Mucosa of descending colon (tissue), 3 donors: ENCODE measurements at places on chromosomes 5 and 9. TPM values are rescaled to one million over a fixed set of nuclear protein-coding genes. Genes with fewer than 3 reads are reported as not detected.

GRCh38 chr5:129406440-129406839 is 53.7 kb upstream of the ADAMTS19 start:
- DNase-seq, result no peak

- no peak for DNase-seq
Observed at GRCh38 chr5:157729858-157730257, 1.4 kb upstream of the THG1L start.

DNA sequence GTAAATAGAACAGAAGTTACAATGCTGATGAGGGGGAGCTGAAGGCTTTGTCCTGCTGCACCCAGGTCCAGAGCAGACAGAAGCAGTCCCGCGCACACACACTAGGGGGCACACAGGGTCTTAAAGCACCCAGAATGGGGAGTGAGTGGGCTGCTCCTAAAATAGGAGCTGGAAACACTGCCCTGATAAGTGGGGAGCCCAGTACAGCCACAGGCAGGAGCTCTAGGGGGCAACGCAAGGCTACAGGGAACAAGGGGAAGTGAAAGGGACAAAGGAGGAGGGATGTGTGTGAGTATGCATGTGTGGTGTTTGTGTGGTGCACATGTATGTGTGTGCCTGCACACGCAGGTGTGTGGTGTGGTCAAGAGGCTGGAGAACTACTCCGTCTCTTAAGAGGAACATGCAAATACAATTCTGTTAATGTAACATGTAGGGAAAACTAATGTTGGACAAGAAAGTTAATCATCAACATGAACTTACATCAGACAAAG is 191.5 kb downstream of the ROR2 start:
- DNase-seq, result peak; percentile 75

- DNase-seq, result no peak
Observed at GRCh38 chr5:76855961-76856360, 6.1 kb downstream of the S100Z start.

DNA sequence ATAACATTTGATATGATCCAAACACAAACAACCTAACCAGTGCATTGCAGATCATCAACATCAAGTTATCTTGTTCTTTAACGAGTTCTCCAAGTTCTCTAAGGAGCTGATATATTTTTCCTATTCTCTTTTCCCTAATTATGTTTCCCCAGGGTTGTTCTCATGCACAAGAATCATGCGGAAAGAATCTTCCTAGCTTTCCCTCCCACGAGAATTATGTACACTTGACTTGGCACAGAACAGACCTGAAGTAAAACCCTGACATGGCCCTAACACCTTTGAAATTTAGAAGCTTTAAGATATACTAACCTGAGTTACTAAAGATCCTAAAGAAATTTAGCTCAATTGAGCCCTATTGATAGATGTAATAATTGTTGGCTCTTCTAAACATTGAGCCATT is 110.7 kb upstream of the FST start:
- DNase-seq, result no peak

DNA sequence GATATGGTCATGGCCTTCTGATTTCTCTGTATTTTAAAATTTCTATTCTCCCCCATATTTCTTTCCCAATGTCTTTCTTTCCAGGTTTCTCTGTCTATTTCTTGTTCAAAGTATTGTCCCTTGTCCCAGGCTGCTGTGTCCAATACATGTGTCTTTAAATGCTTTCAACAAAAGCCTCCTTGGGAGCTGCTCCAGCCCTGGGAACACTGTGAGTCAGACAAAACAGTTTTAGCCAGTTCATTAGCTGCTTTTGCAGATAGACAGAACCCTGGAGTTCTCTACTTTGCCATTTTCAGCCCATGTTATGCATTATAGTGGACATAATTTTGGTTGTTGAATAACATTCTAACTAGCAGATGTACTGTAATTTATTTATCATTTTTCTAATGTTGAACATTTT is 20.5 kb upstream of the JAK2 start:
- DNase-seq, result no peak

DNA sequence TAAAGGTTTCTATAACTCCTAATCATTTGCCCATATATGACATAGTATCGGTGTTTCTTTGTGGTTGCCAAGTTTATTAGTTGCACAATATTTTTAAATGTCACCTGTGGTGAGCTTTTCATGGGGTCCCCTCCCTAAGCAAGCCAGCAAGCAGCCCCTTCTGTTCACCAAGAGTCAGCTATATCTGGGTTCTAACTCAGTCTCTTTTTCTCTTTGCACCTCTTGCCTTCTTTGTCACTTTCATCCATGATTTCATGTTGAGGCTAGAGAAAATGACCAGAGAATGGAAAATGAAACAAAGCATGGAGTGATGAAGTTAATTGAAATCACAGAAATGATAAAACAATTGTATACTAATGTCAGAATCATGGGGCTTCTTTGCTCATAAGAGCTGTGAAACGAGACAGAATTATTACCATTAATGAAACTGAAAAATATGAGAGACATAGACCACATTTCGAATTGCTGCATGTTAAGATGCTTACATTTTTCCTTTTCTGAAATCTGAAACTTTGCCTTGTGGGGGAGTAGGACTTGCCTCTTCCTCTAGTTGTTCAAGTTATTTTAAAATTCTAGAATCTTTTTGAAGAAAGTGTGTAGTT is 75.7 kb downstream of the CAMK4 start:
- DNase-seq, result no peak

DNA sequence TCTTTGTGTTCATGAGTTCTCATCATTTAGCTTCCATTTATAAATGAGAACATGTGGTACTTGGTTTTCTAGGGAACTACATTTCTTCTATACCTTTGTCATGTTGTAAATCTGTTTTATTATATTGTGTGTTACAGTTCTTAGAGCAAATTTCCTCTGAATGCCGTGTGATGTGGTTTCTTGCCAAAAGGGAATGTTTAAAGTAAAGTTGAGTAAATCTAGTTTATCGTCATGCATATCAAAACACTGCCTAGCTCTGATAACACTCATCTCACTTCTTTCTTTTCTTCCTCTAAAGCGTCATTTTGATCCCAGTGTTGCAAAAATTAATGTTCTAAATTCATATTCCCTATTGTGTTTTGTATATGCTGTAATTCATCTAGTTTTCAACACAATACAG is 295.4 kb upstream of the HAPLN1 start:
- DNase-seq, result no peak

DNA sequence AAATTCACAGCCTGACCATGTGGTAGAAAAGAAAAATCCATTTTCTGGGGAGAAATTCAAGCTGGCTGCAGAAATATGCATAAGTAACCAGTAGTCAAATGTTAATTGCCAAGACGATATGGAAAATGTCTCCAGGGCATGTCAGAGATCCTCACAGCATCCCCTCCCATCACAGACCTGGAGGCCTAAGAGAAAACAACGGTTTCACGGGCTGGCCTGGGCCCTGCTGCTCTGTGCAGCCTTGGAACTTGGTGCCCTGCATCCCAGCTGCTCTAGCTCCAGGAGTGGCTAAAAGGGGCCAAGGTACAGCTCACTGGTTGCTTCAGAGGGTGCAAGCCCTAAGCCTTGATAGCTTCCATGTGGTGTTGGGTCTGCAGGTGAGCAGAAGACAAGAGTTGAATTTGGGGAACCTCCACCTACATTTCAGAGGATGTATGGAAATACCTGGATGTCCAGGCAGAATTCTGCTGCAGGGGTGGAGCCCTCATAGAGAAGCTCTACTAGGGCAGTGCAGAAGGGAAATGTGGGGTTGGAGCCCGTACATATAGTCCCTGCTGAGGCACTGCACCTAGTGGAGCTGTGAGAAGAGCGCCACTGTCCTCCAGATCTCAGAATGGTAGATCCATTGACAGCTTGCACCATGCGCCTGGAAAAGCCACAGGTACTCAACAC is 49.7 kb downstream of the PTBP3 start:
- no peak for DNase-seq

DNA sequence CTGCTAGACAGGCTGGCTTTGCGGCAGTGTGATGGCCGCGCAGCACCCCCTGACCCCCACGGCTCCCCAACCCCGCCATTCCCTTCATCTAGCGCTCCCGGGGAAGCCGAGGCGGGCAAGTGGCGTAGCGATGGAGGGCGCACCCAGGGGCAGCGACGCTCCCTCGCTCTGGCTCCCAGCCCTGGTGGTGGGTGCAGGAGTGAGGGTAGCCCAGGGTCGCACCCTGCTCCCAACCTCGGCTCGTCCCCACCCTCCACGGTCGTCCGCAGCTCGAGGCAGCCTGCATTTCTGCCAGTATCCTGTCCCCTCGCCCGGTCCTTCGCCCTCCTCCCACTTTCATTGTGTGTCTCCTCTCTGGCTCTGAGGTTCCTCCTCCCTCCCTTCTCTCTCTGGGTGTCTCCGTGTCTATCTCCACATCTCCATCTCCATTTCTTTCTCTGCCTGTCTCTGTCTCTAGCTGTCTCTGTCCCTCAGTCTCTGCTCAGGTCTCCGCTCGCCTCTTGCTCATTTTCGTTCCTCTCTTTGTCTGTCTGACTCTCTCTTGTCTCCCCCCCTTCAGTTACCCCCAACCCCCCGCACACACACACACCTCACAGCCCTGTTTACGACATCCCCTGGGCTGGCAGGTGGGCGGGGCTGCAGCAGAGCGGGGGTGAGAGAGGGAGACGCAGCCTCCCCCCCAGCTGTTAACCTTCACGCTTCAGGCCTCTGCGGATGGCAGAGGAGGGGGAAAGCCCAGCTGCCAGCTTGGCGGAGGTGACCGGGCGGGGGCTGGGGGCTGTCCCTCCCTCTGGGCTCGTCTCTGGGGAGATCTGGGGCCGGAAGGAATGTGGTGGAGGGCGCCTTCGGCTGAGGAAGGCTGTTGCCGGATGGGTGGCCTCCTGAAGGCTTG is 48.7 kb upstream of the PSD2 start:
- no peak for DNase-seq

DNA sequence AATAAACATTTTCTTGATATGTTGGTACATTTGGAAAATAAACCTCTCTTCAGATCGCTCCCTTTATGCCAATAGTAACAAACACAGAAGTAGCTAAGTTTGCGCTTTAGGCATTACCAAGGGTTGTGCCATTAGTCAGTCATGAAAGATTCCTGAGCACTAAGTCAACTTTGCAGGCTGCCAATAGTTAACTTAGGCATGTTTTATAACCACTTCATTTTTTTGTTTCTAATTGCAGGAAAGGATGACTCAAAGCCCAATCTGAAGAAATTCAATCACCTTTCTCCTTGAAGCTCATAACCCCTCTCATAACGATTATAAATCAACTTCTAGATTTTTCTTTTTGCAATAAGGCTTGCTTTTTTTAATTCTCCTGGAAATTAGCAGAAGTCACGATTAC is 517.0 kb downstream of the AGTPBP1 start:
- no peak for DNase-seq

GRCh38 chr5:173301695-173302545 is 26.3 kb downstream of the STC2 start:
- DNase-seq, result no peak

DNA sequence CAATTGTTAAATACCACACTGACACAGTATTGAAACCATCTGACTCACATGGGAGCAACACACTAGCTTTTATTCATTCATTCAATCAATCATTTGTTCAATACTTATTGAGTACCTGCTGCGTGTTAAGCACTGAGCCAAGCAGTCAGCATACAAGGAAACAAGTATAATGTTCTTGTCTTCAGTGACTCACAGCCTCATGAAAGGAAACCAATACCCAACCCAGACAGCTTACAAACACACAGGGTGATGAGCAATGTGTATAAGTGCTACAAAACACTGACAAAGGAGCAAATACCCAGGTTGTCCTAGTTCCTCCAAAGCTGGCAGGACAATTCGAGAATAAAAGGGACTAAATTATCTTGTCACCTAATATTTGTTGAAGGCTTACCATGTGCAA is 67.6 kb upstream of the RASEF start:
- DNase-seq, result no peak

DNA sequence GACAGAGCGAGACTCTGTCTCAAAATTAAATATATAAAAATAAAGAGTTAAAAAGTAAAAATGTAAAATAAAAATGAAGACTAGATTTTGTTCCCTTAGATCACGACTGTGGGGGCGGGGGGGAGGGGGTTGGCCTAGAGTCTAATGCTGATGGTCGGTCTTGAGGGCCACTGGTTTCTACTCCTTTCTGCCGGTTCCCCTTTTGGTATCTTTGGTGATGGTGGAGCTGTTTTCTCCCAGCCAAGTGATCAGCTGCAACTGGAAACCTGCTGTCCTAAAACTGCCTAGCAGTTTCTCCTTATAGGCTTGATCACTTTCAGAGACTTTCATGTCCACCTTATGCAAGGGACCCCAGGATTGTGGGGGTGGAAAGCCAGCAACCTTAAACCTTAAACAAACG is 1.1 kb downstream of the SRD5A1 start:
- no peak for DNase-seq

GRCh38 chr9:131008909-131009618 is at the start of gene LAMC3:
TSS of gene LAMC3 (plus strand) at chr9:131009174. CDS start at chr9:131009215, 41 bp downstream.
- no peak for DNase-seq

GRCh38 chr5:180284149-180284548 is 7.7 kb downstream of the MAPK9 start:
- no peak for DNase-seq

- no peak for DNase-seq
Observed at GRCh38 chr5:156534906-156535485, 208.0 kb downstream of the SGCD start.

GRCh38 chr5:149041242-149041641 is 21.6 kb downstream of the SH3TC2 start:
- DNase-seq, result no peak

- DNase-seq, result no peak
Observed at GRCh38 chr5:107155707-107156106, 515.0 kb downstream of the EFNA5 start.

DDX4 gene
- not detected for total RNA-seq

MYO10 gene
- total RNA-seq, result 87.8 TPM

CFAP77 gene
- not detected for total RNA-seq

AGXT2 gene
- not detected for total RNA-seq

PPP2CA gene
- total RNA-seq, result 115 TPM

PCDHGC5 gene
- 0.61 TPM for total RNA-seq

PHF24 gene
- not detected for total RNA-seq

GCNT4 gene
- total RNA-seq, result 0.92 TPM
